ENCODE measurements at places on chromosomes 2 and 18.

DNA sequence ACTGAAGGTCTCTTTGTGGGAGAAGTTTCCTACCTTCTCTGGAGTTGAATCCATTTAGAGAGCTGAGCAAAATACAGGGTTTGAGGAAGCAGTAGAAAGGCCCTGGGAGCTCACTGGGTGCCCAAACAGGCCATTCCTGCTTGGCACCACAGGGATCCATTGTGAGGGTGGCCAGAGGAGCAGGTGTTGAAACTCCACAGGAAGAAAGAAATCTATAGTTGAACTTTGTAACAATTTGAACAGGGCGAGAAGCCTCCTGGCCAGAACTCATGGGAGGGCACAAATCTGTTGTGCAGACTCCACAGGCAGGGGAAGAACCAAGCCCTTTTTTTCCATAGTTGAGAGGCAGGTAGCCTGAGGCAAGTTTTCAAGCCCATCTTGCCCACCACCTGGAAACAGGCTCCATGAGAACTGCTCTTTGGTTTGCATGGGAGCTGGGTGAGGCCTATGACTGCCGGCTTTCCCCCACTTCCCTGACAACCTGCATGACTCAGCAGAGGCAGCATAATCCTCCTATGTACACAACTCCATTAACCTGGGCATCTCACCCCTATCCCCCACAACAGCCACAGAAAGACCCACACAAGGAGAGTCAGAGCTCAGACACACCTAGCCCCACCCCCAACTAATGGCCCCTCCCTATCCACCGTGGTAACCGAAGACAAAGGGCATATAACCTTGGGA is 1053.0 kb downstream of the TSN start:
- DNase-seq = no peak

DNA sequence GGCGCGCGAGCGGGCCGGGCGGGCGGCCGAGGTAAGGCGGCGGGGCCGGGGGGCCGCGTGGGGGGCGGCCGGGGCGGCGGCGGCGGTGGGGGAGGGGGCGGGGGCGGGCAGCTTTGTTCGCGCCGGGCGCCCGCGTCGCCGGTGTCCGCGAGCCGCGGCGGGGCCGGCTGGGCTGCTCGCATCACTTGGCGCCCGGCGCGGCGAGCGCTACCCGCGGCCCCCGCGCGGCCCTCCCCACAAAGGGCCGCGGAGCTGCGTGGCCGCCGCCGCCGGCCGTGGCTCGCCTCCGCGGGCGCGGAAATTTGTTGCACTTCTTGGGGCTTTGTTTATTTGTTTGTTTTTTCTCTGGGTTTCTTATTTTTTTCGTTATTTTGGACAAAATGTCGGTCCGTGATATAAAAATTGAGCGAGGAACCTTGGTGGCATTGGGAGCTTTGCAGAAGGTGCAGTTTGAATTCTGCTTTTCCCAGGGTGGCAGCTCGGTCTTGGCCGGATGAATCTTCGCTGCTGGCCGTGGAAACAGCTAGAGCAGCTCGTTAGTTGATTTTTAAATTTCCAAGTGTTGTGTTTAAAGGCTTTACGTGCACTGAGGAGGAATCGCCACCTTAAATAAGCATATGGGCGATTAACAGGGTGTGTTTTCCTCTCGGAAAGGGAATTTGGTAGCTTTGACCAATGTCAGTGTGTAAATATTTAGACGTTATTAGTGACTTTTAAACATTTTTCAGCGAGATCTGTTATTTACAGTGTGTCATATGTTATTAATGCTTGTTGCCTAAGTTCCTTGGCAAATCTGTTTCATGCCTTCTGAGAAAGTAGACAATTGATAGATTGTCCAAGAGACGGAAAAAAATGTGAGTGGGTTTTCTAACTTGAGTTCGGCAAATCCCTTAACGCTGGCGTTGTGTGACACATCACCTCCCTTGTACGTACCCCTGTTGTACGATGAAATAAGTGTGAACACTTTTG is 822 bp downstream of the UBE2E3 start:
- DNase-seq = peak; percentile 12

GRCh38 chr2:43267381-43267780 is 41.0 kb upstream of the ZFP36L2 start:
- DNase-seq = no peak

GRCh38 chr18:8301427-8302172 is 307.6 kb upstream of the RAB12 start:
- no peak for DNase-seq

DNA sequence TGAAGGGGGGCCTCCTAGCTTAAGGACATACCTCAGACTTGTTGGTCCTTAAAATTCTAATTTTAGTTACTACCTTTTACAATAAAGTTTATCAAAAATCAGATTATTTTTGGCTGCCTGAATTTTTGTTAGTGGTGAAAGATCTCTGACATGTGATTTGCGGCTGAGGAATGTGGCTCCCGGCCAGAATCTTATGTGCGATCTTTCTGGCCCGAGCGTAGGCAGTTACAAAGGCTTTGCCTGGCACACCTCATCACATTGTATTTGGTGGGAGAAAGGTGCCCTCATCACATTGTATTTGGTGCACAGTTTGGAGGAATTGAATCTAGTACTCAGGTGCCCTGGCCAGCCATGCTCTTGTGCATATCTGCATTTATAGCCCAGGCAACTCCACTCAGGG is 289.1 kb downstream of the GULP1 start:
- DNase-seq = no peak

GRCh38 chr2:158557752-158558151 is 101.0 kb downstream of the PKP4 start:
- no peak for DNase-seq

DNA sequence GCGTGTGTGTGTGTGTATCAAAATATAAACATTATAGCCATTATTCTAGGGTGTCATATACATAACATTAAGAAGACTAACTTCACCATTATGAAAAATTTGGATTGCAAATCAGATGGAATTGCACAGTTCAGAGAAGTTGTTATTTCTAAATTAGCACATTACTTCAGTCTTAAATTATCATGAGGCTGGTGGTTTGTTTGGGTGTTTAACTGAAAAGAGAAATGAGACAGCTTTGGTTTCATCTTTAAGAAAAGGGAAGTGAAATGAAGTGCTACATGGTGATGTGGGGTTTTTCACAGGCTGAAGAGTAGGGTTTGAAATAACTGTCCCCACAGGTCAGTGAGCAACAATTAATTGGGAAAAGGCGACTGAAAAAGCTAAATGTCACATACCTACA is 161.2 kb upstream of the XIRP2 start:
- no peak for DNase-seq

GRCh38 chr2:85920810-85921545 is 32.2 kb upstream of the ST3GAL5 start:
- no peak for DNase-seq

GRCh38 chr2:231058761-231059550 is 2.3 kb downstream of the PSMD1 start:
- DNase-seq = no peak

DNA sequence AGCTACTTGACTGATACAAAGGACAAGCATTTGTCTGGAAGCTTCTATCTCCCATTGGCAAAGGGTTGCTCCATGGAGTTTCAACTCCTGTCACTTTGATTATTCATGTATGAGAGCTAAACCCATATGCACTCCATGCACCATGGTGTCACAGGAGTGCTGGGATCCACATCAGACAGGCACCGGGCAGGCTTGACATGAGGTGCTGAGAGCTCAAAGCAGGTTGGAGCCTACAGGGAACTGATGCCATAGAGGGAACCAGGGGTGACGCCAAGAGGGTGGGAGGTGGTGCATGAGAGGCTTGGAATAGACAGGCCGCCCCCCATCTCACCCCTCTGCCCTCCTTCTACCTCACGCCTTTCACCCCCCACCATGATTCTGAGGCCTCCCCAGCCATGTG is 199.8 kb upstream of the CCDC68 start:
- DNase-seq = no peak

- DNase-seq = no peak
Observed at GRCh38 chr18:79829136-79829854, 31.6 kb downstream of the KCNG2 start.

GRCh38 chr18:63229971-63230370 is 89.6 kb downstream of the BCL2 start:
- no peak for DNase-seq

DNA sequence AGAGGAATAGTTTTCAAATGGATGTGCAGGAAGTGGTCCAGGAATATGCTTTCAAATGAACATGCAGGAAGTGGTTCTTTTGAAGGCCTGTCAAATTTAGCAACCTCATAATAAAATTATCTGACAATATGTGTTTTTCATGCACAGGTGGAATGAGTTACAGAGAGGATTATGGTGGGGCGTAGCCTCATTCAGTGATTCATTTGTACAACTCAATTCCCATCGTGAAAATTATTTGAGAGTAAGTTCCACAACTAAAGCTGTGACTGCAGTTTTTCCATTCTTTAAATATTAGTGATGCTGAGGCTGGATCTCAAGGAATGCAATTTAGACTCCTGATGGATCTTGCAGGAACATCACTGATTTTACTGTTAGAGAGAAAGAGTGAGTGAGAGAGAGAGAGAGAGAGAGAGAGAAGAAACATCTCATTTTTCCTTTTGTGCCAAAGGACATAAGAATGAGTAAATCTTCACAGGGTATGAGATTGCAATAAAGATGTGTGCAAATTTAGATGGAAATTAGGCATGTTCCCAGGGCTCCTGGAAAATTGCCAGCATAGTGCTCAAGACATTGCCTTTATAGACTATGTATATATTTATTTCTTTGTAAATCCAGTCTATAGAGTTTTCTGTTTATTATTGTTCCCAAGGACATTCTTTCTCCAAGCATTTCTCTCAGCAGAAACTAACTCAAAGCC is 394.9 kb upstream of the ZEB2 start:
- DNase-seq = no peak

DNA sequence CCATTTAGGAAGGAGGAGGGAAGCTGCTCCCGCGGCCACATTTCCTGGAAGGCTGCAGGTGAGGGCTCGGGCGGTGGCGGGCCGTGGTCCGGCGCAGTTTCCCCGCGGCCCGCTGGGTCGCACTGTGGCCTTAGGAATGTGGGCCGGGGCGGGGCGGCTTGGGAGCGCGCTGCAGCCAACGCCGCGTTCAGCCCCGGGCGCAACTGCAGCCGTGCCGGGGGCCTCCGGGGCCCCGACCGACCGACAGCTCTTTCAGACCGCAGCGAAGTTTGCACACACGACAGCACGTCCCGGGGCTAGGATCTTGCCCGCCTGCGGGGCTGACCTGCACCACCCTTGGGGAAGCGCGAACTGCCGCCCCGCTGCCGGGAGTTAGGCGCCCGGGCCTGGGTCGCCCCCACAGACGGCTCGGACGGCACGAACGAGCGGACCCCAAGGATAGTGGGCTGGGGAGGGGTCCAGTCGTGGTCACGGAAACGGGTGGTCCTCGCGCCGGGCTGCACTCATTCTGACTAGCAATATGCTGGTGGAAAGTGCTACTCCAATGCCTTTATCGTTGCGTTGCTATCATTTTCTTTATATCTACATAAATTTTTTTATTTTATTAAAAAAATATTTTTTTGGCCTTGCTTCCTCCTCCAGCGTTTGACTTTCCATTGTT is 69.9 kb upstream of the DLX2 start:
- DNase-seq = peak; percentile 70

DNA sequence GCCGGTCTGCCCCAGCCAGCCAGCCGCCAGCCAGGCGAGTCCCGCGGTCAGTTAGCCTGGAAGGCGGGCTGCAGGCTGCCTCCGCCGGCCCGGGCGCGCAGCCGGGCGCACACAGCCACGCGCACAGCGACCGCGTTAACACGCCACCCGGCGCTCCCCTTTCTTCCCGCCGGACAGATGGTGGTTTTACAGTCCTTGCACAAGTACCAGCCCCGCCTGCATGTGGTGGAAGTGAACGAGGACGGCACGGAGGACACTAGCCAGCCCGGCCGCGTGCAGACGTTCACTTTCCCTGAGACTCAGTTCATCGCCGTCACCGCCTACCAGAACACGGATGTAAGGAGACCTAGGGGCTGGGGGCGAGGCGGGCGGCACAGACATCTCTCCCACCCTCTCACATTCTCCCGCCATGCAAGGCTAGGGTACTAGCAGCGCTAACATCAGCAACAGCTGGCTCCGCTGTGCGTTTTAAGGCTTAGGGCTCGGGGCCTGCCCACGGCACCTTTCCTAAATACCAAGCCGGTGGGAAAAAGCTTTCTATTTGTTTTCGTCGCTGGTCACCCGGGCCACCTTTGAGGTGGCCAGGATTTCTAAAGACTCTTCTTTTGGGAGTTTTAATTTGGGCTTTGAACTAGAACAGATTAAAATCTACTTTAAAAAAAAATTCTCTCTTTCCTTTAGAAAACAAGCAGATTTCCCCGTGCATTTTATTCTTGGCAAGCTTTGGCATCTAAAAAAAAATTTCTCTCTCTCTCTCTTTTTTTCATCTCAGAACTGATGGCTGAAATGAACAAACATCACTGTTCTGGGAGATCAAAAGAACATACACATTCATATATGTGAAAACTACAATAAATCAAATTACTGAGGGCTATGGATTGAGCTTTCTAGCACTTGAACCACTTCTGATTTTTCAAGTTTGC is 2.9 kb downstream of the TBR1 start:
- no peak for DNase-seq

GRCh38 chr2:214674278-214674677 is 135.2 kb downstream of the BARD1 start:
- DNase-seq = no peak

GRCh38 chr18:51543658-51544155 is 346.2 kb upstream of the MEX3C start:
- DNase-seq = no peak

DNA sequence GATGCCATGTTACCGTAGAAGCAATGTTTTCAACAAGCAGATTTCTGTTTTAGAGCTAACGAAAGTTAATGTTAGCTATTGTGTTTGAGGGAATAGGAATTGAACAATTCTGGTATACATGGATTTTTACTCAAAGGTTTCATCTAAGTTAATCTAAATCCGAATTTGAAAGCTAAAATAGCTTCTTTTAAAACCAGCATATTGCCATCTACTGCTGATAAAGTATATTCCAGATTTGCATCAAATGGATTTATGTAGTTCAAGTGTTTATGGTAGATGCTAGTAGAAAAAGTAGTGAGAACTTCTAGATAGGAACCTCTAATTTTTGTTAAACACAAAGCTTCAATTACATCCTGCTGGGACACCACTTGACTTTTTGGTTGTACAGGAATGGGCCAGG is 1569.5 kb upstream of the NXPH2 start:
- no peak for DNase-seq

- DNase-seq = no peak
Observed at GRCh38 chr18:48195787-48196186, 213.4 kb downstream of the ZBTB7C start.

DNA sequence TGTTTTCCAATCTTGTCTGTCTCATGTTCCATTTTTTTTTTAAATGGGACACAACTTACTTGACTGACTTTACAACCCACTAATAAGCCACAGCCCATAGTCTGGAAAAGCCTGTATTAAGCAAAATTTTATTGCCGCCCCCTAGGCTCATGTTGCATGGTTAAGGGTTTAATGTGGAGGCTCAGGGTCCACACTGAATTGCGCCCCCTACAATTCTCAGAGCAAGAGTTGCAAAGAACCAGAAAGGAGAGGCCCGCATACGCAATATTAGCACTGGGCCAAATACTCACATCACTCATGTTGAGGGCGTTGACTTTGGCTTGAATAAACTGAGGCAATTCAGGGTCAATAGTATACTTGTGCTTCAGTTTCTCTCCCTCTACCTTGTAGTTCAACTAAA is 65.5 kb downstream of the NEB start:
- DNase-seq = no peak

GRCh38 chr2:54207666-54208195 is 48.3 kb downstream of the TSPYL6 start:
- DNase-seq = no peak

- no peak for DNase-seq
Observed at GRCh38 chr18:35397976-35398375, 20.8 kb upstream of the ZNF396 start.
